Amniotic stem cell (primary cell): ENCODE measurements at places on chromosomes 1 and 21.

- no peak for DNase-seq
These were observed 123.8 kb upstream of the IVNS1ABP start for GRCh38 chr1:185440877-185441276.

- DNase-seq = no peak
These were observed 438.5 kb downstream of the PTPRU start for GRCh38 chr1:29674627-29675326.

DNA sequence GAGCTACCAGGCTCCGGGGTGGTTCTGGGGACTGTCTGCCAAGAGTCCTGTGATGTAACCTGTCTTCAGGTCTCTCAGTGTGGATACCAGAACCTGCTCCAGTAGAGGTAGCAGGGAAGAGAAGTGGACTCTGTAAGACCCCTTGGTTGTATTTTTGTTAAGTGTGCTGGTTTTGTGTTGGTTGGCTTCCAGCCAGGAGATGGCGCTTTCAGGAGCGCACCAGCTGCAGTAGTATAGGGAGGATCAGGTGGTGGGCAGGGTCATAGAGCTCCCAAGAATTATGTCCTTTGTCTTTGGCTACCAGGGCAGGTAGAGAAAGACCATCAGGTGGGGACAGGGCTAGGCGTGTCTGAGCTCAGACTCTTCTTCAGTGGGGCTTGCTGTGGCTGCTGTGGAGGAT is 1147.2 kb upstream of the ADGRL4 start:
- no peak for DNase-seq

- no peak for DNase-seq
These were observed 42.7 kb downstream of the HUNK start for GRCh38 chr21:31915566-31915965.

- no peak for DNase-seq
These were observed 37.2 kb upstream of the C1orf115 start for GRCh38 chr1:220652995-220653394.

DNA sequence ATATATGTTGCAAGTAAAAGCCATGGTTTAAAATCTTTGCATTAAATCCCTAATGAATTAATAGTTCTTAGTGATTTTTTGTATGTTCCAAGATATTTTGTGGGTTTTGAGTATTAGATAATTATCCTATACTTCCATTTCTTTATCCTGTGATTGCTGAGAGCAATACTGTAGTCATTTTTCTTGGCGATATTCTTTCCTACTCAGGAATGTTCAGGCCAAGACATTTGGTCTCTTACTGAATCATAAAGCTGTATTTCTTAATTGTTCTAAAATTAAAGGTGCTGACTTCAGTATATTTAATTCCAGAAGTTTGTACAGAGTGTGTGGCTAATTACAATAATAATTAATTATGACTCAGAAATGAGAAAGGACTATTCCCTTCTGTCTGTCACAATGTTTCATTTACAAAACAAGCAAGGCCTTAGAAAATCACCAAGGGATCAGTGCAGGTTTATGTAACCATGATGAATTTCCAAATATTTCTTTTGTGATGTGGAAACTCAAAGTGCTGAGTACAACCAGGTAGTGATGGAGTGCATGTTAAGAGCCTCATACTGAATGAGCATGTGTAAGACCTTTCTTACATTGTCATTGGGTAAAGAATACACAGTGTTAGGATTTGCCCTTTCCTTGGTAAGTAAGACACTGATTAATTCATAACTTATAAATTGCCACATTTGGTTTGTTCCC is 161.2 kb downstream of the HMCN1 start:
- no peak for DNase-seq

GRCh38 chr1:237891979-237892378 is 1.3 kb upstream of the ZP4 start:
- DNase-seq = no peak

DNA sequence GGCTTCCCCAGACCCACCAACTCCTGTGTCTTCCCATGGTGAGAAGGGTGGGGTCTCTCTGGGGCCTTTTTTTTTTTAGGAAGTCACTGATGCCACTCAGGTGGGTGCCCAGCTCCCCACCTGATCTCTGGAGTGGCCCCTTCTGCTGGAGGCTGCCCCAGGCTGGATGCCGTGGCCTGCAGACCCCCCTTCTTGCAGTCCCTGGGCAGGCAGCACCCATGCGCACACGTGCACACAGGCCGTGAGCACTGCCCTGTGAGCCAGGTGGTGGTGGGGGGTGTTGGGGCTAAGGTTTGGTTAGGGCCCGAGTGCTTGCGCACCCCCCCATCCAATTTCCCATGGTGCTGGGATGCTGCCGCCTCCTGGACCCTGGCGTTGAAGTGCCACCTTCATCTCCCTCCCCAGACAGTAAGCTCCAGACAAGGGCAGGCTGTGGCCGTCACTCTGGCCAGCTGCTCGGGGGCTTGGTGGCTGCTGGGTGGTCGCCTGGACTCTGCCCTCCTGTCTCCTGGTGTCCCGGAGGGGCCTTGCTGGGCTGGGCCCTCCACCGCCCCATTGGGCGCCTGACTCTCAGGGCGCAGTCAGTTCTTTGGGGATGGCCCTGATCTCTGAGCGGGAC is 50.6 kb downstream of the SKI start:
- DNase-seq = no peak

DNA sequence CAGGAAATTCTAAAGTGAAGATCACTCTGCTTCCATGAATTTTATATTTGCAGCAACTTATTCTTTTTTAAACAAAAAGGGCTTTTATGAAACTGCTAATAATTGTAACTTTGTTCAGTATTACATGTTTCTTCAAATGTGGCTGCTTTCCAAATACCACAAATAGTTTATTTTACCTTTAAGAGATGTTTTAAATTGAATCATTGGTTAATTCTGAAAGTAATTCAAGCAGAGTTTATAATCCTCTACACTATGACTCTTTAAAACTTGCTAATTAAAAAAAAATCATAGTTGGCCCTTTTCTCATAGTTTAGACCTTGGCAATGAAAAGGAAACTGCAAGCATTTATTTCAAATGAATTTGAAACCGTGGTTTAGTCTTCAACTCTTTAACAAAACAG is 59.6 kb downstream of the SDCCAG8 start:
- DNase-seq = no peak

DNA sequence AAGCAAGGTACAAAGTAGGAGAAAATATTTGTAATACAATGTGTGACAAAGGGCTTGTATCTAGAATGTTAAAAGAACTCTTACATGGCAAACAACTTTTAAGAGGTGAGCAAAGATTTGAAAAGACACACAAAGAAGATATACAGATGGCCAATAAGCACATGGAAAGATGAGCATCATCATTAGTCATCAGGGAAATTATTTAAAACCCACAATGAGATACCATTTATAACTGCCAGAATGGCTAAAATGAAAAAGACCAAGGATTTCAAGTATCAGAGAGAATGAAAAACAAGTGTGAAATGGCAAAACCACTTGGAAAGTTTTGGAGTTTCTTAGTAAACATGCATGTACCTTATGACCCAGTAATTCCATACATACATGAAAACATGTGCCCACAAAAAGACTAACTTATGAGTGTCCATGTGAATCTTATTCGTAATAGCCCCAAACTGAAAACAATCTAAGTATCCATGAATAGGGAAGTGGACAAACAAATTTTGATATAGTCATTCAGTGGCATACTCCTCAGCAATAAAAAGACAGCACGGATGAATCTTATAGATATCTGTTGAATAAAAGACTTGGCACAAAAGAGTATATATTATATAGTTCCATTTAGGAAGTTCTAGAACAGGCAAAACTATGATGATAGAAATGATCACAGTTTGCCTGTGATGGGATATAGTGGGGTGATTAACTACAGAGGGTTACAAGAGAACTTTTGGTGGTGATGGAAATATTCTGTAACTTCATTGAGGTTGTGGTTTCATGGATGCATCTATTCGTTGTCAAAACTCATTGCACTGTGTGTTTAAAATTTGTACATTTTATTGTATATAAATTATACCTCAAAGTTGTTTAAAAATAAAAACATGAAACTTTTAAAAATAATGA is 82.0 kb downstream of the DISP1 start:
- no peak for DNase-seq

DNA sequence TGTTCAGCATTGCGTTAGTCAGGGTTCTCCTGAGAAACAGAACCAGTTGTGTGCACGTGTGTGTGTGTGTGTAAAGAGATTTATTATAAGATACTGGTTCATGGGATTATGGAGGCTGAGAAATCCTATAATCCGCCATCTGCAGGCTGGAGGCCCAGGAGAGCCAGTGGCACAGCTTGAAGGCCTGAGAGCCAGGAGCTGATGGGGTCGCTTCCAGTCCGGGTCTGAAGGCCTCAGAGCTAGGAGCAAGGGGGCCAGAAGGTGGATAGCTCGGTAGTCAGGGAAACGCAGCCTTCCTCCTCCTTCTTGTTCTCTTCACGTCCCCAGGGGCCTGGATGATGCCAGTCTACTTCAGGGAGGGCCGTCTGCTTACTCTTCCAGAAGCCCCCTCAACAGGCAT is 37.7 kb downstream of the FAAP20 start:
- DNase-seq = no peak

GRCh38 chr1:164559342-164560051 is 513 bp downstream of the PBX1 start:
- DNase-seq = no peak

DNA sequence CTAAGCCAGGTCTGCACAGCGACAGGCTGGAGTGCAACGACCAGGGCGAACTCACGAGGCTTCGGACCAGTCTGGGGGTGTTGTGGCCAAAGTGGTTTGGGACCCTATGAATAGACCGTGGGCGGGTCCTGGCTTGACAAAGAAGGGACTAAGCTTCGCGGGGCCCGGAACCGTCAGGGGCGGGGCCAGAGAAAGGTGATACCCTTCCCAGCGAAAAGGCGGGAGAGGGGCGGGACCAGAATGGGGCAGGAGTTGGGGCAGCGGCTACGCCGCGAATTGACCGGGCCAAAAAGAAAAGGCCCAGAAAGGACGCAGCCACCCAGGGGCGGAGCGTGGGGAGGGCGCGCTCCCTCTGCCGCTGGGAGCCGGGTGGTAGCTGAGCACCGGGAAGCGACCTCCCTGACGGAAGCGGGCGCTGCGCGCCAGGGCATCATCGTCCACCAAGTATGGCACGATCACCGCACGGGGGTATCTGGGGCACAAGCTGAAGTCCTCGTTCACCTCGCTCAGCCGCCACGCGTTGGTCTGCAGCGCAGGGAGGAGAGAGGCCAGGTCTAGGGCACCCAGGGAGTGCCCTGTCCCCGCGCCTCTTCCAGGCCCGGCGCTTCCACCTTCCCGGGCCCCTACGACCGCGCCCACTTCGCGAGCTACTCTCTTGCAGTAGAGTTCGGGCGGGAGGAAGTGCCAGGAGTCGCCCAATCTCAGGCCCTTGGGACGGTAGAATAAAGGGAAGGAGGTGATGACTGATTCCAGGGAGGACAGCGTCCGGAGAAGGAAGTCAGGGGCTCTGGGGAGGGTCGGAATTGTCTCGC is 6.7 kb upstream of the FAM167B start:
- DNase-seq = no peak

DNA sequence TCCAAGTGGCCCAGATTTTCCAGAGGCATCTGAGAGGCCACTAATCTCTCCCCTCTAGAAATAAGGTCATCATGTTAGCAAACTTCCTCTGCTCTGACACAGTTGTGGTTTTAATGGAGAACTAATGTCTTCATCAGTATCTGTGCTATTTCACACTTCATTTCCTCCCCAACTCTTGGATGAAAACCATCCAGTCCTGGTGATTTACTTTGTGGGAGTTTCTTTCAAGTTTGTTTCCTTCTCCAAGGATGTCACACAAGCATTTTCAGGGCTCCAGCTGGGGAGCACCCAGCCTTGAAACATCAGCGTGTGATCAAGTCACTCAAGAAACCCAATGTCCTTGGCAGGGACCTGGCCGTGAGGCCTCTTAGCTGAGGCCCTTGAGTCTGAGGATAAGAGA is 38.8 kb downstream of the TBX15 start:
- DNase-seq = no peak

GRCh38 chr1:45870500-45870899 is 67.1 kb downstream of the MAST2 start:
- DNase-seq = no peak

- no peak for DNase-seq
These were observed 12.5 kb downstream of the AADACL3 start for GRCh38 chr1:12728391-12728790.

- no peak for DNase-seq
These were observed at the start of gene SHCBP1L for GRCh38 chr1:182952677-182953444. TSS of gene SHCBP1L (minus strand) at chr1:182953166. CDS start at chr1:182953133, 33 bp downstream.

GRCh38 chr1:203322500-203323179 is 17.3 kb downstream of the BTG2 start:
- no peak for DNase-seq

DNA sequence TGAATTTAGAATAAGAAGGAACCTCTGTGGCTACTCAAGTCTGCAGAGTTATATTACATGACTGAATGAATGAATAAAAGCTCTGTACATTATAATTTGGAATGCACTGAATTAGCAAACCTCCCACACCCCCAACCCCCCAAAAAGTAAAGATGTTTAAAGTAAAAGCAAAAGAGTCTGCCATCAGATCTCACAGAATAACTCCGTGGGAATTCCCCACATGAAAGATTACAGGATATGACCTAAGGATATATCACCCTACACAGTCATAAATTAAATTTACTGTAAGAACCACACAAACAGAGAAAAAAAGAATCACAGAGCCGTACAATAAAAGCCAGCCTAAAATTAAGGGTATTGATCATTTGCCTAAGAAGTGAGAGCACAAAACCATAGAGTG is 587.3 kb downstream of the PTPRC start:
- DNase-seq = no peak

- no peak for DNase-seq
These were observed 125.9 kb upstream of the GREM2 start for GRCh38 chr1:240737766-240738265.

DNA sequence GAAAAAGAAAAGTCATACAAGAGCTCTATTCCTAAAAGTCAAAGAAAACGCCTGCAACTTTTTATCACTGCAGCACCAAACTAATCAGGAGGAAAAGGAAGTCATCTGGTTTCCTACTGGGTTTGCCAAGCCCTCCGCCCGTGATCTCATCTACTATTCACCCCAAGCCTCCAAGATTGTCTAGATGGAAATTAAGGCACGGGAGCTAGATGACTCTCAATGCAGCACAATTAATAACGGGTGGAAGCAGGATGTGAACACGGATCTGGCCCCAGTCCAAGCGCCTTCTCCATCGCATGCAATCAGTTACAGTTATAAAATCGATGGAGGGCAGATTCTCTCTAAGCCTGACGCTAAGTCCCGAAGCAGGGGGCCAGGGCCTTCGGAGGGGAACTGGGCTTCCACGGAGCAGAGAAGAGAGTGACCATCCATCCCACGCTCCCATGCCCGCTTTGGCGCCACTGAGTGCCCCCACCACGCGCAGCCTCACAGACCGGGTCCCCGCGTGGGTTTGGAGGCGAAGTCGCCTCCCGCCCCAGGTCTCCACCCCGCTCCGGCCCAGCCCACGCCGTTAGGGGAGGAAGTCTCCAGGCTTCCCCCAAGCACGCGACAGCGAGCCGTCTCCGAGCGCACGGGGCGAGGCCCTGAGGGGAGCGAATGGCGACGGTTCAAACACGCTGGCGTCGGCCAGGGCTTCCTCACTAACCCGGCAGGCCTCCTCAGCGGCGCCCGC is 1.8 kb downstream of the HSF2BP start:
- DNase-seq = no peak
